ENCODE measurements at places on chromosomes 4 and X. TPM values are rescaled to one million over a fixed set of nuclear protein-coding genes. Genes with fewer than 3 reads are reported as not detected.

DNA sequence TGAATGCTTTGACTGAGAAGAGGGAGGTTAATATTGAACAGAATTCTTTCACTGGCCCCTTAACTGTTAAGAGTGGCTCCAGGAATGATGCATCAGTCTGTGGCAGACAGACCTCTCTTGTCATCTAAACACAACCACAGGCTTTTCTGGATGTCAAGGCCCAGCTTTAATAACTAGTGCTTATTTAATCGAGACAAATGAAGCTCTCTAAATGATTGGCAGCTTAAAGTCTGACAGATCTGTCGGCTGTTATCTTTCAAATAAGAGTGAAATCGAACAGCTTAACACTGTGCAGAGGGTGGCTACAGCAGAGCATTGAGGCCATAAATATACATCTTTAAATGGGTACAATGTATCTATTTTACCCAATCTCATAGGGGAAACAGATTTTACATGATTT is 500.8 kb upstream of the PABPC4L start:
- DNase-seq = no peak

GRCh38 chr4:38145033-38145678 is 185.0 kb downstream of the PTTG2 start:
- DNase-seq = no peak

GRCh38 chr4:175091649-175092048 is 173.5 kb downstream of the ADAM29 start:
- DNase-seq = no peak

DNA sequence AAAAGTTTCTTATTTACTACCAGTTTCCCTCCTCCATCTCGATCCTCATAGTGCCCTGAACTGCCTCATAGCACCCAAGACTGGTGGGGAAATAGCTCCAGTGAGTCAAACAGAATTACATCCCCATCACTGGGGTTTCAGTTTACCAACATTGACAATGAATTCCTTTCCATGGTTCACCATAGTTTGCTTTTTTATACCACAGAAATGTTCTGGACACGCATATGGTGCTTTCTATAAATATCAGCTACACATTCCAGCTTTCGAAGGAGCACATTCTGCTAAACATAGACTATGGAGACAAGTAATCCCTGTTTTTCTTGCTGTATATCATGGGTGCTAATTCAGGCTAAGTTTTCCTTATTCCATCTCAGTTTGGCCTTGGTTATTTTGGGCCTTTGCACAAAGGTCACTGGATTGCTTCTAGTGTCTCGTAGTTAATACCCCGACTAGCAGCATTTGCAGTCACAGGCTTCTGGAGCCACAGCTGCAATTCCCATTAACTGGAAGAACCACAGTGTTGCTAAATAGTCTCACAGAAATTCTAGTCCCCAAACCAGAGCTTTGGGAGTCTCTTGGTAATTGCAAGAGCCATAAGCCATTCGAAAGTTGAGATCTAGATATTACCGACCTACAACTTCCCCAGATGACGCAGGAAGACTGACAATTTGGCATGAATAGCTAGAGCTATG is 53.4 kb upstream of the TRPC3 start:
- no peak for DNase-seq

- no peak for DNase-seq
These were observed 30.3 kb upstream of the NAF1 start for GRCh38 chr4:163196926-163197480.

DNA sequence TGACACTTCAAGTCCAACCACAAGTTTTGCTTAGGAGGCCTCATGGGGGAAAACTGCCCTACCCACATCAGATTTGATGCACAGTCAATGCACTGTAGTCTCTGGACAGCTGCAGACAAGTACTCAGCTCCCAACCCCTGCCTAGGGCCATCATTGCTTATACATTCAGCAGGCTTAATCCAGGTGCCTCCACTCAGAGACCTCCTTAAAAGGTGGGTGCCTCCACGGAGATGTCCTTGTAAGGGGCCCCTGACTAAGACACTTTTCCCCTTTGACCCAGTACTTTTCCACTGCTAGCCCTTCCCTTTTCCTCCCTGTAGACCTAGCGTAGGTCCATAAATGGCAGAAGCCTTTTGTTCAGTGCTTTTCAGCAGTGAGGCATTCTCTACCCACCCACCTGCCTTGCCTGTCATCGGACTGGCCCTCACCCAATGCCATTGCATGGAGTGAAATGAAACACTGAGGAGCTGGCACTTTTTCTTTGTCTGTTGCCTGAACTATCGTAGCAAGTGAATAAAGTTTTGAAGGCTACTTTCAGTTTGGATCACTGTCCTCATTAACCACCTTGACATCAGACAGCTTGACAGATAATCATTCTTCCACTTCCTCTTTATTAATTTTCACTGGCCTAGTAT is 23.8 kb upstream of the PLK4 start:
- no peak for DNase-seq

DNA sequence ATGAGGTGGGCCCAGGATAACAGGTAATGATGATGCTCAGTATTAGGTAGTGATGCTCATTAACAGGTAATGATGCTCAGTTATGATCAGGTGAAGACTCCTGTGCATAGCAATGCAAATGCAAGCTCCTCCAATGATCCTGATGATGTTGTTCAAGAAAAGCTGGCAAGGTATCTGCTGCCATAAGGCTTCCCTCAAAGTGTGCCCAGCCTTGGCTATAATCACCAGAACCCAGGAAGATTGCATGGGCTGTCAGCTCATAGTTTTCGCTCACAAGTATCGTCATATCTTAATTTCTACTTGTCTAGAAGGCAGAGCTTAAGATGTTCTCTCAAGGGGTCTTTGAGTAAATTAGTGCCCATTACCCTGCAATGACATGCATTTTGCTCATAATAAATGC is 366.2 kb upstream of the CLNK start:
- peak; percentile 2 for DNase-seq

DNA sequence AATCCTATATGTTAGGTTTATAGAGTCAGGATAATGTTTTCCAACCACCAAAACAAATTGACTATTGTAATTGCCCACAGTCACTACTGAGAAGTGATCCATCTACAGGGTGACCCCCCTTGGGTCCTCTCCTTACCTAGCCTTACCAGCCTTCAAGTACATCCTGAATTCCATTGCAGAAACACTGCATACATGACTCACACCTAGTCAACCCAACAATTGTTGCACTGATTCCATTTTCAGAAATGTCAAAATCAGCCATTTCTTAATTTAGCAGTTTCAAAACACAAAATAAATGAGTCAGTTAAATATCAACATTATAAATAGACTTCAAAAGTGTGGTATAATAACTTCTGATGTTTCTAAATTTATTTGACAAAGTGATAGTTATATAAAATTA is 106.3 kb upstream of the TNIP3 start:
- DNase-seq = no peak

DNA sequence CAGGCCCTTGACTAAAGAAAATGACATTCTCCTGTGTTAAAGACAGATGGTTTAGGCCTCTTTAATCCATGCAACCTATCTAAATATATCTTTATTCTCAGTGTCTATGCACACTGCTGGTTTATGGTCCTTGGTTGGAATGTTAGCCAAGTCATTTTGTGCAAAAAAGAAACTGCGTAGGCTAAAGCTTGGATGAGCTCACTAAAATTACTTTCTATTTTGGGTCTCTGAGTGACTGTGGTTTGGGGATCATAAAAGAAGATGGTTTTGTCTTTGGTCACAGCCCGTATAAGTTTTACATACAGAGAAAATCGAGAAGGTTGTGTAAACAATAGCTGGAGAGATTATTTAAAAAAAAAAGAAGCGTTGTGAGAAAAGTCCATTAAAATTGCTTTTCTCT is 443.6 kb downstream of the UBE2NL start:
- DNase-seq = no peak

GRCh38 chr4:101103381-101104142 is 243.8 kb downstream of the PPP3CA start:
- peak; percentile 58 for DNase-seq

DNA sequence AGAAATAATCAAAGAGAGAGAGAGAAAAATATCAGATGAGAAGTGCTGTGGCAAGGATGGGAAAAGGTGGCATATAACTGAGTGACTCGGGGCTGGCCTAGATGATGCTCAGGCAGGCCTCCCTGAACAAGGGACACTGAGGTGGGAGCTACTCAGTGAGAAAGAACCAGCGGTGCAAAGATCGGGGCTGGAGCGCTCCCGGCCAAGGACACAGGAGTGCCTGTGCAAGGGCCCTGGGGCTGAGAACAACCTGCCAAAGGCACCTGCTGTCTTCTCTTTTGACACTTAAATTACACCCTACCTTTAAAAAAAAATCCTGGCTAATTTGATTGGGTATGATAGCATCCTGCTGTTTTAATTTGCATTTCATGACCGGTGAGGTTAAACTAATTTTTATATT is 77.7 kb upstream of the C4orf50 start:
- DNase-seq = no peak

- DNase-seq = no peak
These were observed 48.6 kb upstream of the AP1S2 start for GRCh38 chrX:15903186-15903681.

GRCh38 chr4:186644737-186645261 is 78.9 kb downstream of the FAT1 start:
- no peak for DNase-seq

GRCh38 chr4:97587912-97588311 is 555.4 kb downstream of the STPG2 start:
- DNase-seq = no peak

DNA sequence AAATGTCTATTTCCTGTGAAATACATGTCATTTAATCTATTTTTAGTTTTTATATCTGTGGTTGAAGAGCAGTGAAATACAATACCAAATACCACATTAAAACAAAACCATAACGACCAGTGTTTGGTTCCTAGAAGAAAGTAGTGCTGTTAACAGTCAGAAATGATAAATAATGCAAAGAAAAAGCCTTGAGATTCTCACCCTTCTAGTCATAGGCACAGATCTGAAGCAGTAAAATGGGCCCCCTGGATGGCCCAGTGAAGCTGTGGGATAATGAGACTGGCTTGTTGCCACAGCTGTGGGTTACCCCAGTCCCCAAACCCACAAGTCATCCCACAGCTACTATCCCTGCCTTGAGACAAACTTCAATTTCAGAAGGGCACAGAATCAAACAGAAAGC is 137.3 kb upstream of the RPL34 start:
- peak; percentile 82 for DNase-seq

DNA sequence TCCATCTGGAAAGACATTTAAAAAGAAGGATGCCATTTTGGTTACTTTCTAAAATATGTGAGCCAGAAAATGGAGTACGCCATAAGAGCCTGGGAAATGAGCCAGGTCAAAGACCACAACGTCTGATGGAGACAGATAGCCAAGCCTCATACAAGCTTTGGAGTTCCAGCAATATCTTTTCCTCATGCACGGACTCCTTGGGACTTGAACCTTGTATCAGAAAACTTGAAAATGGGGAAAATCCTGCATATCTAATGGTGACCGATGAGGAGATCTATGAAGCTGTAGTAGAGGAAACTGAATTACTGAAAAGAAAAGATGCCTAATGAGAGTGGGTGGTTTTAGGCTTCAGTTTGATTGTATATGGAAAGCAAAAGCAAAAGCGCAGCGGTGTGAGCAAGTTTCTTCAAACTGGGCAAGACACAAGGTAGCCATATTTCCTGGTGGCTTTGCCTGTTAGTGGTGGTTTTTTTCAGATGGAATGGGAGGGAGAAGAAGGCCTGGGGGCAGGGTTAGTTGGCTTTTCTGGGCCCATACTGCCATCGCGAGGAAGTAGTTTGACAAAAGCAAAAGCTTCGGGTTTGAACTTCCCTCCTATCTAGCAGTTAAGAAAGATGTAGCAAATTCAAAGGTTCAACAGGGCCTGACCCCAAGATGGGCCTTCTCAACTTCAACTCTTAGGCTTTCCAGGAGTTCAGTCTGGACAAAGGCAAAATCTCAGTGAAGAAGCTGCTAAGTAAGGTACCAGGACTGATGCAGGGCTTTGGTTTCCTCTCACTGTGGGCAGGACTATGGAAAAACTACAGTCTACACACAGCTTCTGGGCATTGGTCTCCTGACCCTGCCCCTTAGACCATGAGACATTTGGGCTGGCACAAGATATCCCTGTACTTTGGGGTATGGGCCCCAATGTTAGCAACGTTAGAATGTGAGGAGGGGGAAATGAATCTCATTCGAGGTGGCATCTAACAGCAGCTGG is 210.0 kb upstream of the STK26 start:
- DNase-seq = peak; percentile 93

MGAT4D gene
- not detected for total RNA-seq

DUSP21 gene
- not detected for total RNA-seq

PNPLA4 gene
- 7.6 TPM for total RNA-seq

AMTN gene
- not detected for total RNA-seq

STK26 gene
- total RNA-seq = 66.0 TPM

FHIP1A gene
- not detected for total RNA-seq

FSTL5 gene
- total RNA-seq = not detected

ALPK1 gene
- total RNA-seq = 9.1 TPM
